ENCODE measurements at places on chromosomes 2 and 18. TPM values are rescaled to one million over a fixed set of nuclear protein-coding genes. Genes with fewer than 3 reads are reported as not detected.

The GPBAR1 gene
- total RNA-seq, result 0.30 TPM

The TSHZ1 gene
- total RNA-seq, result 1.8 TPM

The NTSR2 gene
- not detected for total RNA-seq

The SOX11 gene
- 75.1 TPM for total RNA-seq

The MYOM1 gene
- total RNA-seq, result 0.46 TPM

The RFTN2 gene
- 7.3 TPM for total RNA-seq

The FIGLA gene
- total RNA-seq, result not detected

The SLC9A2 gene
- total RNA-seq, result not detected

The STPG4 gene
- total RNA-seq, result 0.75 TPM

The ACMSD gene
- not detected for total RNA-seq

The DCDC2C gene
- 0.81 TPM for total RNA-seq

The PLGLB2 gene
- total RNA-seq, result 1.2 TPM

The COLEC12 gene
- 0.86 TPM for total RNA-seq

The AFF3 gene
- not detected for total RNA-seq

The FAM161A gene
- 14.9 TPM for total RNA-seq

The CD8B gene
- total RNA-seq, result not detected

The GPR75 gene
- 4.8 TPM for total RNA-seq

The RESP18 gene
- total RNA-seq, result not detected

The IL1F10 gene
- not detected for total RNA-seq

The PARD3B gene
- total RNA-seq, result 7.7 TPM

The GPR39 gene
- 3.4 TPM for total RNA-seq

The PROKR1 gene
- 15.7 TPM for total RNA-seq

The ANKRD53 gene
- 0.64 TPM for total RNA-seq

The SLC39A6 gene
- 70.7 TPM for total RNA-seq

The TMEM178A gene
- 0.21 TPM for total RNA-seq

The OR6B2 gene
- not detected for total RNA-seq

The CACNB4 gene
- not detected for total RNA-seq

The C2orf15 gene
- total RNA-seq, result 0.56 TPM

The CD8A gene
- total RNA-seq, result not detected

The SLC11A1 gene
- 0.09 TPM for total RNA-seq

The FAM117B gene
- total RNA-seq, result 13.3 TPM

The RASGRP3 gene
- not detected for total RNA-seq

The VAPA gene
- total RNA-seq, result 204 TPM

The POTEF gene
- total RNA-seq, result not detected

The DPP4 gene
- total RNA-seq, result 1.4 TPM

The MSTN gene
- total RNA-seq, result not detected

The SLC38A11 gene
- not detected for total RNA-seq

The SERPINB12 gene
- total RNA-seq, result not detected

The M1AP gene
- not detected for total RNA-seq

The RFX8 gene
- not detected for total RNA-seq

The CEBPZ gene
- 90.1 TPM for total RNA-seq

The DOK6 gene
- 17.0 TPM for total RNA-seq

The CXCR1 gene
- total RNA-seq, result not detected

The C1QL2 gene
- total RNA-seq, result 0.98 TPM

The FEZ2 gene
- 57.5 TPM for total RNA-seq

The MRO gene
- total RNA-seq, result 0.32 TPM

The ANKRD29 gene
- 2.6 TPM for total RNA-seq

The SEPTIN10 gene
- total RNA-seq, result 106 TPM

The SCG2 gene
- total RNA-seq, result 27.0 TPM

The VWC2L gene
- not detected for total RNA-seq

The ELOA2 gene
- total RNA-seq, result not detected

The TRIM43 gene
- total RNA-seq, result not detected

The TUBB8B gene
- total RNA-seq, result 0.77 TPM

The D2HGDH gene
- 30.7 TPM for total RNA-seq

The TDRD15 gene
- not detected for total RNA-seq

The HOXD11 gene
- total RNA-seq, result 123 TPM

The NOSTRIN gene
- not detected for total RNA-seq
